ENCODE measurements at places on chromosomes 16 and 17.

DNA sequence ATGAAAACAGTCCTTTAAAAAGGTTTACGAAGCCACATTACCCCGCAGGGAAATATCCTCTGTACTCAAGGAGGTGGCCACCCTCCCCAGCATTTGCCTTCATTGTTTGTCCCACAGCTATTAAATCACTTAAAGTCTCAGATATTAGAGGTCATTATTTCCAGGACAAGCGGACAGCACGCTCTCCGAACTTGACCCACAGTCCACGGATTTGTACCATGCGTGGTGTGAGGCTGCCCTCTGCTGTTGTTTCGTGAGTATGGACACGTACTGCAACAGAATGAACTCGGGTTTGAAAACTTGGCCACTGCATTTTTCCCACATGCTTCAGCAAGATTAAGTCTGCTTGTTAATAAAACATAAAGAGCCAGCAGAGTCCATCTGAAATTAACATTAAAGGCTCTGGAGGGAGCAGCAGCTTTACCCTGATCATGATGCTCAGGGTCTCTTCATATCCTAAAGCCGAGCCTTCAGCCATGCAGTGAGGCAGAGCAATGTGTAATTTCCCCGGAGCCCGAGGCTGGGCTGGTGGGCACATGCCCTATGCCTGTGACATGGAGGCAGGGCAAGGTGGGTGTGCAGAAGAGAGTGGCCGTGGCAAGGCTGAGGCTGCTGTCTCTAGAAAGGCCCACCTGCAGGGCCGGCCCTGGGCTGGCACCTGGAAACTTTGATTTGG, 19.7 kb downstream of the MEAK7 start:
- DNase-seq, result no peak

DNA sequence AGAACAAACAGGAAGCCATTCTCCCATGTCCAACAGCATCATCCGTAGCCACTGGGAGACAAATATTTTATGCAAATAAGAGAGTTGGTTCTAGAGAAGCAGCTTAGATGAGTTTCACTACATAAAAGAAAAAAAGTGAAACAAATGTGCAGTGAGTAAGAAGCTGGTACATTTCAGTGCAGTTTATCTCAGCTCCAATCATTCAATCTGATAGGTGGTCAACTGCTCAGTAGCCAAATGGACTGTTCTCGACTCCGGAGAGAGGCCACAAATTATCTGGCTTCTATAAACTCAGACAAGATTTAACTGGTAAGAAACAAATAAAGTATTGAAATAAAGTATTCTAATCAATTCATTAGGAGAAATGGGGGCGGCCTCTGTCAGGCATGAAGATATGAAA, 68.3 kb downstream of the MAF start:
- DNase-seq, result no peak

- no peak for DNase-seq
Observed at GRCh38 chr16:46976550-46976949, 3.1 kb upstream of the DNAJA2 start.

GRCh38 chr16:81220349-81220748, 18.1 kb upstream of the BCO1 start:
- DNase-seq, result no peak

- DNase-seq, result no peak
Observed at GRCh38 chr17:55056526-55056925, 88.0 kb downstream of the STXBP4 start.

DNA sequence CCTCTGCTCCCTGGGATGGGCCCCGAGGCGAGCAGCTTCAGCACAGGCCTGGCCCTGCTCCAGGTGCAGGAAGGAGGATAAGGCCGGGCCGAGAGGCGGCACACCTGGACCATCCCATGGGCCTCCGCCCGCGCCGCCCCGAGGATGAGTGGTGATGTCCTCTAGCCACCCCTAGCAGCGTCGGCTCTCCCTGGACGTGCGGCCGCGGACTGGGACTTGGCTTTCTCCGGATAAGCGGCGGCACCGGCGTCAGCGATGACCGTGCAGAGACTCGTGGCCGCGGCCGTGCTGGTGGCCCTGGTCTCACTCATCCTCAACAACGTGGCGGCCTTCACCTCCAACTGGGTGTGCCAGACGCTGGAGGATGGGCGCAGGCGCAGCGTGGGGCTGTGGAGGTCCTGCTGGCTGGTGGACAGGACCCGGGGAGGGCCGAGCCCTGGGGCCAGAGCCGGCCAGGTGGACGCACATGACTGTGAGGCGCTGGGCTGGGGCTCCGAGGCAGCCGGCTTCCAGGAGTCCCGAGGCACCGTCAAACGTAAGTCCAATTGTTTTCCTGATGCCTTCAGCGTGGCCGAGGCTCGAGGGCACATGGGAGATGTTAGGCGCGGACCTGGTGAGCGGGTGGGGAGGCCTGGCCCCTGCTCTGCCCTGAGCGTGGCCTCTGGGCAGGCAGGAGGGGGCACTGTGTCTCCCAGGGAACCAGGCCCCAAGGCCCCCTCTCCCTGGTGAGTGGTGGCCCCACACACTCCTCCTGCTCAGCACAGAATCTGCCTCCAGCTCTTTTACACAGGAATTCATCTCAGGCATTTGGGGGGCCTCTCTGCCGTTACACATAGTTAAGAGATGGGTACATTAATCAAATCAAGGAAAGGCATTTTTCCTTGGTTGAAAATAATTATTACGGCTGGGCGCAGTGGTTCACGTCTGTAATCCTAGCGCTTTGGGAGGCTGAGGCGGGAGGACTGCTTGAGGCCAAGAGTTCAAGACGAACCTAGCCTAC, 855 bp downstream of the TMEM204 start:
- DNase-seq, result no peak

- DNase-seq, result no peak
Observed at GRCh38 chr16:86157616-86158247, 258.8 kb downstream of the IRF8 start.

DNA sequence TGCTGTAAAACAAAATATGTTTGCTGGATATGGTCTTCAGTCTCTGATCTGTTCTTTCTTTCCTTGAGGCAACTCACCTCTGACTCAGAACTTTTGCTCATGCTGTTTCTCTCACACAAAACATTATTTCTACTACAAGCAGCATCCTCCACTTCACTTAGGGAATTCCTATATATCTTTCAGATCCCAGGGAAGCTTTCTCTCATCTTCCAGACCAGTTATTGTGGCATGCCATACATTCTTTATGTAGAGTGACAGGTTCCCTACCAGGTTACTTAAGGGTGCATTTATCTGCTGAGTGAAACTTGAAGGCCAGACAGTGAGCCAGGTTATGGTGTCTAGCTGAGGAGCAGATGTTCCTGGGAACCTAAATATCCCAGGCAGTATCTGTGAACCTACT, 1226.0 kb downstream of the CDH8 start:
- DNase-seq, result no peak

- no peak for DNase-seq
Observed at GRCh38 chr16:49593424-49594040, 219.9 kb downstream of the C16orf78 start.

GRCh38 chr16:164827-165538, 795 bp upstream of the HBM start:
- no peak for DNase-seq

GRCh38 chr16:19242987-19243575, 42.5 kb upstream of the CLEC19A start:
- no peak for DNase-seq

DNA sequence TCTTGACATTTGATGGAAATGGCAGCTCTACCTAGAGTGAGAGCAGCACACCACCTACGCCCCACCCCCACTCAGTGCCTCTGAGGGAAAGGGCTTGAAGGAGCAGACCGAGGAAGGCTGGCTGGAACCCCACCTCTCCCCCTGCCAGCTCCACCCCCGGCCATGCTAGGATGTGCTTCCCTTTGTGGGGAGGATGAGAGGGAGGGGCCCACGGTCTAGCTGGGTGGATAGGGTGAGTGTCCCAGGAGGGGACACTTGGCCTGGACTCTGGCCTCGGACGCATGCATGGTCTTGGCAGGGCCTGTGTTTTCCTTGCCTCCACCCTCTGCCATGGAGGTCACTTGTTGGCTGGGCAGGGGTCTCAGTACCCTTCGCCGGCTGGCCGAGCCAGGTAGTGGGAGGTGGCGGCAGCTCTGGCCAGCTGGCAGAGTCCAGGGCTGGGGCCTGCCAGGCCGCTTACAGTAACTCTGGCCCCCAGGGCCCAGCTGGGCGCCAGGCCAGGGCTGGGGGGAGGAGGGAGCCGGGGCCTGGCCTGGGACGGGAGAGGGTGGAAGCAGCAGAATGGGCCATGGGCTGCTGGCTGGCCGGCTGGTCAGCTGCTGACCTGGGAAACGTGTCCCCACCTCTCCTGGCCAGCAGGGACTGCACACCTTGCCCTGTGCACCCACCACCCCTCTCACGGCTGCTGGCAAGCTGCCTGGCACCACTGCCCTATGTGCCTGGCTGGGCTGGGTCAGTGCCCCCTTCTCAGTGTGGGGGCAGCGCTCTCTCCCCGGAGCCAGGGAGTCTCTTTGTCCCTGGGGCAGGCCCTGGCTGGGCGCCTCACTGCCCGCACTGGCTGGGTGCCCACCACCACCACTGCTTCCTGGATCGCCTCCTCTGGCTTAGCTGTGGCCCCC, 23.0 kb downstream of the RARA start:
- DNase-seq, result no peak

- no peak for DNase-seq
Observed at GRCh38 chr17:17723354-17724261, 42.4 kb downstream of the RAI1 start.

DNA sequence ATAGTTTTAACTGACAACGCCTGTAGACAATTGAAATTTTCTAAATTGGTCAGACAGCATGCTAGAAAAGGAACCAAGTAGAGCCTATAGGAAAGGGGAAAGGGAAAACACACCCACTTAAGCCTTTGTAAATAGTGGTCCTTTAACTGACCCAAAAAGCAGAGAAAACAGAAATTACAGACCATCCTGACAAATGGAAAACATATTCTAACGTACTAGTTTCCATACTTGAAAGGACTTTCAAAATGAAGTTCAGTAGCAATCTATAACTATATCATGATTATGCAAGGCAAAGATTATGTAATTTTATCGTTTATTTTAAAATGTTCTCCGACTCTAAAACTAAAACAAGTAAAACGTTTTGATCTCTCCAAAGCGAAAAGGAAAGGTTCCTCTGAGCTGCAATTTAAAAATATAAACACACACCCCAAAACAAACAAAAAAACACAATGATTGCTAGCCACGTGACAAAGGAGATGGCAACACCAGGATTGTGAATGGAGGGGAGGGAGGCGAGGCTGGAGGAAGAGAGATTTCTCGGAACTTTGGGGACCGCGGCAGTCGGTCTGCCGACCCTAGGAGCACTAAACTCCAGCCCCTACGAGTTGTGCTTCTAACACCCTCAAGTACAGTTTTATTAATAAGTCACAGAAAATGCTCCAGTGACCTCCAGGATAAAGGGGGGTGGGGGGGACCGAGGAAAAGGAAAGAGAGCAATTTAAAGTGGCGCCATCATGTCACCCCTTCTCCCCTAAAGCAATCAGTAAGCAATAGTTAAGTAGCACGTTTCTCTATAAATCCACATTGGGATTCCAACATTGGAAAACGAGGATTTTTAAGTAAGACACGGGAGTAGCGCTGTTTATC, 1.7 kb downstream of the KANSL1 start:
- no peak for DNase-seq

DNA sequence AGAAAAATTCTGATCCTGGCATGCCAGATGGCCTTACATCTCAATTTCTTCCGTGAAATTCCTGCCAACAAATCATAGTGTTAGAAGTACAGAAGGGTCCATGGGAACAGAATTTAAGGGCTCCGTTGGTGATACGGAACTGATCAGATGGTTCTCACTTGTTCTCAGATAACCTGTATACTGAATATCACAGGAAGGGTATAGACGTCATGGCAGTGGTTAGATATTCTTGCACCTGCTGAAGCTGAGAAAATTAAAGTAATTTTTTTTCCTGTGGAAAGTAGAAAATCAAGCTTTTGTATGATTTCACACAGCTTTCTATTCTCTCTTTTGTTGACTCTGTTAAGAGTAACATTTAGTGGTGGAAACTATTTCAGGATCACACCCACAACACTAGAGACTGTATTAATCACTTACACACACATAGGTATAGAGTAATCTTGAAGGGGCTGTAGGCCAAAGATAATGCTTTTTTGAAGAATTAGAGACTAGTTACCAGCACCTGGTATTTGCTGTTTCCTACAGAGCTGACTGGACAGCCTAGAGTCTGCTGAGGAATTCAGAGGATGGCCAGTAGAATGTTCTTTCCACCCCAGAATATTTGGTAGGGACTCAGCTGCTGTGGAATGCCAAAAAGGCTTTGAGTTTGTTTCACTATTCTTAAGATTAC, 7.5 kb downstream of the TENT4B start:
- DNase-seq, result no peak

- DNase-seq, result no peak
Observed at GRCh38 chr16:49048557-49048956, 233.1 kb downstream of the CBLN1 start.

DNA sequence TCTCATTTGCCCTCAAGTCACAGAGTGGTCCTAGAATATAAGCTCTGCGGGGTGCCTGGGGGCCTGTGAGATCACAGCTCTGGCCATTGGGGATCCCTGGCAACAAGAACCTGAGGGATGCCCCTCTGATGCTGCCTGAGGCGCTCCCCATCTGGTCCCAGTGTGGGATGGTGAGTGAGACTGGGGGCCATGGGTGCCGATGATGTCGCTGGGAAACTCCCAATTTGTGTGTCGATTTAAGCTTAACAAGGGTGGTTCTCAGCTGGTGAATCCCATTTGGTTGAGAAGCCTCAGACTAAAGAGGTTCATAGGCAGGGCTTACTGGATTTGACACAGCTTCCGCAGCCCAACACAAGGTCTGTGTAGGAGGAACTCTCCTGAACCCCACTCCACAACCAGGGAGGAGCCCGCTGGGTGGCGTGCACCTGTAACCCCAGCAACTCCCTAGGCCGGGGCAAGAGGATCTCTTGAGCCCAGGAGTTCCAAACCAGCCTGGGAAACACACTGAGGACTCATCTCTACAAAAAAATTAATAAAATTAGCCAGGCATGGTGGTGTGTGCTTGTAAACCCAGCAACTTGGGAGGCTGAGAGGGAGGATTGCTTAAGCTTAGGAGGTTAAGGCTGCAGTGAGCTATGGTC, 63.7 kb upstream of the SIAH1 start:
- DNase-seq, result no peak

- no peak for DNase-seq
Observed at GRCh38 chr17:77328823-77329740, 188.3 kb downstream of the SEC14L1 start.

DNA sequence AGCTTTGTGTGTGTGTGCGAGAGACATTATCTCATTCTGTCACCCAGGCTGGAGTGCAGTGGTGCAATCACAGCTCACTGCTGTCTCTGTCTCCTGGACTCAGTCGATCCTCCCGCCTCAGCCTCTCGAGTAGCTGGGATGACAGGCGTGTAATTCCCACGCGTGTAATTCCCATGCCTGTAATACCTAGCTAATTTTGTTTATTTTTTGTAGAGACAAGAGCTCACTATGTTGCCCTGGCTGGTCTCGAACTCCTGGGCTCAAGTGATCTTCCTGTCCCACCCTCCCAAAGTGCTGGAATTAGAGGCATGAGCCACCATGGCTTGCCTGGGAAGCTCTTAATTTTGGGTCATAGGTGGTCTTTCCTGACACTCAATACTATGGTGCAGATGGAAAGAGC, 205.3 kb upstream of the TNRC6C start:
- DNase-seq, result no peak

DNA sequence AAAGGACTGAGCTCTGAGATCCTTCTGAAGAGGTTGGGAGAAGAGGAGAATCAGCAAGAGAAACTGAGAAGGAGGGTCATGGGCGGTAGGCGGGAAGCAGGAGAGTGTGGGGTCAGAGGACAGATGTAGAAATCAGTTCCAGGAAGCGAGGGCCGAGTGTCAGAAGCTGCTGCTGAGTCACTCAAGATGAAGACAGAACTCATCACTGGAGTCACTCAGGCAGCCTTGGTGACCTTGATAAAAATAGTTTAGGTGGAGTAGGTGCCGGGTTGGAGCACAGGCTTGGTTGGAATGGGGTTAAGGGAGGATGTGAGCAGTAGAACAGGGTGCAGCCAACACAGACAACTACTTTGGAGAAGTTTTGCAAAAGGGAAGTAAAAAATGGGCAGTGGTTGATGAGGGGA, 6.1 kb upstream of the ITGAM start:
- peak; percentile 40 for DNase-seq

All from stimulated activated CD4-positive, alpha-beta T cell treated with anti-CD3 and anti-CD28 coated beads, Interleukin-15, amount 100 ng/mL, for 48 hours (primary cell).